ENCODE measurements at places on chromosomes 3 and 15.

GRCh38 chr3:120098710-120099109, 4.5 kb upstream of the GSK3B start:
- no peak for DNase-seq

- no peak for DNase-seq
These were observed 98.6 kb upstream of the KLF13 start for GRCh38 chr15:31228011-31228484.

DNA sequence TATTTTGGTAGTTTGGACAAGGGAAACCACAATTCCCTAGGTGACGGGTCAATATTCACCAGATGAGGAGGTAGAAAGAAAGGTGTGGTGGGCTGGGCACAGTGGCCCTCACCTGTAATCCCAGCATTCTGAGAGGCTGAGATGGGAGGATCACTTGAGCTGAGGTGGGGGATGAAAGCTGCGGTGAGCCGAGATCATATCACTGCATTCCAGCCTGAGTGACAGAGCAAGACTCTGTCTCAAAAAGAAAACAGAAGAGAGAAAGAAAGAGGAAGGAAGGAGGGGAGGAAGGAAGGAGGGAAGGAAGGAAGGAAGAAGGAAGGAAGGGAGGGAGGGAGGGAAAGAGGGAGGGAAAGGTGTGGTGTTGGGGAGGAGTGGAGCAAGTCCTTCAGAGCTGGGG, 56.1 kb upstream of the RNF7 start:
- no peak for DNase-seq

- no peak for DNase-seq
These were observed 32.2 kb downstream of the LIPC start for GRCh38 chr15:58463815-58464650.

GRCh38 chr3:127750226-127751031, 71.9 kb downstream of the MGLL start:
- DNase-seq, result peak; percentile 98
